ENCODE measurements at places on chromosomes 3 and 15.
A peak's percentile ranks its signal among the peaks of the same experiment; 100 is the strongest.

GRCh38 chr15:57111002-57111401, 192.6 kb downstream of the TCF12 start:
- DNase-seq: peak; percentile 69

DNA sequence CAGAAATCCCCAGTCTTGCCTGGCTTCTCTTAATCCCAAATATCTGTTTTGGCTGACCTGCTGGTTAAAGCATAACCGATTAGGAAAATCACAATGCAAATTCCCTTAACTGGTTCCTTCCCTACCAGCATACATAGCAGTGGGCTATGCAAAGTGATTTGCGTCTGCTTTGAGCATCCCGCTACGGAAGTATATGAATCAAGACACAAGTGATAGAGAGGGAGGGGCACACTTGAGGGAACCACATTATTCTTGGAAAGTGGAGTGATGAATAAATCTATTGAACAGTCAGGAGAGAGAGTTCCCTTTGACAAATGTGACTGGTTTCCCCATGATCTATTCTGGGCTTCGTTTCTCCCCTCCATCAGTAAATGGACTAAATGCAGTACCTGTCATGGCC, 119.6 kb upstream of the C15orf61 start:
- DNase-seq: no peak

DNA sequence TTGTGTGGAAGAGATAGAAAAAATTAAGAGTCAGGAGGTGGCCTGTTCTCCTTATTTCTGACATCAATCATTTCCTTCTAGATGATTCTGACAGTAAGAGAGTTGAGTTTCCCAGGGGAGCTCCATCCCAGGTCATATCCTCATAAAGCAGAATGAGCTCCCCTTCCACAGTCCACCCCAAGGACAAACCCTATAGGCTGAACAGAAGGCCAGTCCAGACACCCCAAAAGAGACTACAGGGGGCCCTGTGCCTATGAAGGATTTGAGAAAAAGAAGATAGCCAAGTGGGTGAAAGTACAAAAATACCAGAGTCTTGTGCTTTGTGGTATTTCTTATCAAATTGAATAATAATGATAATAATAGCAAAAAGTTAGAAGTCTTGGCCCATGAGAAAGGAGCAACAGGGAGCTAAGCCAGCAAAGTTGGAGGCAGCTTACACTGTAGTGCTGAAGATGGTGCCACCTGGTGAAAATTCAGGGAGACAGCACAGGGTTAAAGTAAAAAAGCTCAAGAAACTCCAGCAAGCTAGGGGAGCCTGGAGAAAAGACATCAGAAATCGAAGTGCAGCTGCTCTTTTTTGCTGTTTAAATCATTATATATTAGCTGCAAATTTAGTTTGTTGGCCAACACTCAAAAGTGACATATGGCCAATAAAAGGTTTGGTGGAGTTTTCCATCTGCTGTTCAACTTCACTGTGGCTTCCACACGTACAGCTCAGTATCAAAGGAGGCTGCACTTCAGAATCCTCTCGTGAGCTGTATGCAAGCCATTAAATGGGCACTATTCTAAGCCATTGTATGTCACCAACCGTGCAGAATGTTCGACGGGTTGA, 35.8 kb upstream of the SLC24A5 start:
- DNase-seq: peak; percentile 21

DNA sequence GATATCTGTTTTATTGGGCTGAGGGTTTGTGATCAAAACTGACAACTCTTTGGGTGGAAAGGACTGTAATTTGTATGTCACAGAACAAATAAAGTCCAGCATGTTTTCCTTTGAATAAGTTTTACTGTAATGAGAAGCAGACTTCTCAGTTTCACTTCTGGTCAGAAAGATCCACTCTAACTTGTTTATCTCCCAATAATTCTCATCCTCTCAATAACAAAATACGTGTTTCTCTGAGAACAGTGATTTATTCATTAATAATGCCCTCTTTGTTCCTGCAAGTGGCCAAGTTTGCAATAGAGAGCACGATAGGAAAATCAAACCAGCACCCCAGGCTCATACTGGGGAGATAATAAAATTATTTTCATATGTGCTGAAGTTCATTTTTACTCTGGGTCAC, 190.6 kb downstream of the CNTN3 start:
- DNase-seq: no peak

All from trophoblast cell (in vitro differentiated cells and primary cell).